ENCODE measurements at places on chromosomes 3 and 15. TPM values are rescaled to one million over a fixed set of nuclear protein-coding genes. Genes with fewer than 3 reads are reported as not detected.

DNA sequence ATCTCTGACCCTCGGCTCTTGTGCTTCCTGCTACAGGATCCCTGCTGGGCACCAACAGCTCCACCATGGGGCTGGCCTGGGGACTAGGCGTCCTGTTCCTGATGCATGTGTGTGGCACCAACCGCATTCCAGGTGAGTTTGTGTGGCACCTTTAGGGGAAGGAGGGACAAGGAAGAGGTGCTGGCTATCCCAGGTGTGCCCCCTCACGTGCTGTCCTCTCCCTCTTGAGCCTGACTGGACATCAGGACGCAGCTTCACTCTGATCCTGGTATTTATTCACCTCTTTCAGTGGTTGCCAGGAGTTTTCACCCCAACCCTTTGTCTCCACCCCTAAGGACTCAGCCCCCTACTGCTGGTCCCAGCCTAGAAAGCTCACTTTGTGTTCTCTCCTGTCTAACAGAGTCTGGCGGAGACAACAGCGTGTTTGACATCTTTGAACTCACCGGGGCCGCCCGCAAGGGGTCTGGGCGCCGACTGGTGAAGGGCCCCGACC, 960 bp downstream of the THBS1 start:
- peak; percentile 64 for DNase-seq

GRCh38 chr3:151305060-151305774, 11.4 kb downstream of the GPR87 start:
- DNase-seq, result no peak

GRCh38 chr3:189771842-189772450, 140.8 kb downstream of the TP63 start:
- DNase-seq, result no peak

GRCh38 chr15:37516621-37517020, 416.3 kb upstream of the MEIS2 start:
- DNase-seq, result peak; percentile 4

GRCh38 chr3:42803414-42804105, 730 bp downstream of the HIGD1A start:
- peak; percentile 42 for DNase-seq

DNA sequence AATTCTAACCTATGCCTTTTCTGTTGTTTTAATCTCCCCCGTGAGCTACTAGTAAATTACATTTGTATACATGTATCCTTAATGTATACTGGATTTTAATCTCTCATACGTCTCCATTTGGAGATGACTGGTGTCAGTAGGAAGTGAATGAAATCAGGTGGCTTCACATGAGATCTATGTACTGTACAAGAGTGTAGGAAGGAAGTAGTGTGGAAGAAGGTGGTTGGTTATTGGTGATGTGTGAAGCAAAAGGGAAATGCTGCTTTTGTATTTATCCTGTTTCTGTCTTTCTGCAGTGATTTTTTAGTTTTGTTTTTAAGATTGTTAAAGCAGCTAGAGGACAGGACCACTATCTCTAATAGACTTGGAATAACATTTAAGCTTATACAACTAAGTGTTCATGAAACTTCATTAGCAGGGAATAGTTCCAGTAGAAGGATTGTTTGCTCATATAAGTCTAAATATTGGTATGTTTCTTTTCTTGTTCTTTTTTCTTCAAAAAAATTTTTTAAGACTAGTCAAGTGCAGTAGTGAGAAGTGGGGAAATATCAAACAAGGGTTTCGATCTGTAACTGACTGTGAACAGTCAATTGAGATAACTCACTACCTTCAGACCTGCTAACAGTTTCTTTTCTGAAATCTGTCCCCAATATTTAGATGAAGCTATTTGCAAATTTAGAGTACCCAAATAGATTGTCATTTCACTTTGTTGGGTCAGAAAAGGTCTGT, 15.3 kb downstream of the SNX1 start:
- no peak for DNase-seq

GPR171 gene
- total RNA-seq, result 0.04 TPM

MRAS gene
- 44.0 TPM for total RNA-seq
